Esophagus squamous epithelium (tissue), 5 donors: ENCODE measurements at places on chromosomes 3 and 15. TPM values are rescaled to one million over a fixed set of nuclear protein-coding genes. Genes with fewer than 3 reads are reported as not detected.

Gene FBXW12
- not detected for total RNA-seq

Gene TRIP4
- total RNA-seq, result 9.1 TPM

- H3K4me1 ChIP-seq, result no peaks in the 10 kb centered on the region
- DNase-seq, result no peak
- H3K27ac ChIP-seq, result no peak overlapping the region
Observed at GRCh38 chr3:174957551-174958001, 98.4 kb downstream of the NAALADL2 start.

Gene RASL12
- 14.5 TPM for total RNA-seq

Gene AHSG
- not detected for total RNA-seq

DNA sequence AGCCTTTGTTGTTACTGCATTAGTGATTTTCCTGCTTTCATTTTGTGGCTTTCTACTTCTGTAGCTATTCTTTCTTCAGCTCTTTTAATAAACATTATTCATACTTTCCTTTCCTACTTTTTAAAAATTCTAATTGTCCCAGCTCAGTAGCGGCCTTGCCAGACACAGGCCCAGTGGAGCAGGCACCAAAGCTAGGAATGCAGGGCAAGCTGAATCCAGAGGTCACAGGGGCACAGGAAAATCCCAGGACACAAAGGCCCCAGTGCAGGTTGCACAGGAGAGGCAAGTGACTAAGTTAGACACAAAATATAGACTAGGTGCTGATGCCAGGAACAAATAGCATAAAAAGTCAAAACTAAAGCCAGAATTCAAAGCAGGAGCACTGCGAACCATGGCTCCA lies 49.0 kb upstream of the CCDC80 start:
- H3K36me3 ChIP-seq, result no peaks in the 10 kb centered on the region
- peaks cover 45% of the 10 kb centered on the region for H3K4me1 ChIP-seq
- H3K27me3 ChIP-seq, result no peaks in the 10 kb centered on the region
- no peak overlapping the region for H3K4me3 ChIP-seq

DNA sequence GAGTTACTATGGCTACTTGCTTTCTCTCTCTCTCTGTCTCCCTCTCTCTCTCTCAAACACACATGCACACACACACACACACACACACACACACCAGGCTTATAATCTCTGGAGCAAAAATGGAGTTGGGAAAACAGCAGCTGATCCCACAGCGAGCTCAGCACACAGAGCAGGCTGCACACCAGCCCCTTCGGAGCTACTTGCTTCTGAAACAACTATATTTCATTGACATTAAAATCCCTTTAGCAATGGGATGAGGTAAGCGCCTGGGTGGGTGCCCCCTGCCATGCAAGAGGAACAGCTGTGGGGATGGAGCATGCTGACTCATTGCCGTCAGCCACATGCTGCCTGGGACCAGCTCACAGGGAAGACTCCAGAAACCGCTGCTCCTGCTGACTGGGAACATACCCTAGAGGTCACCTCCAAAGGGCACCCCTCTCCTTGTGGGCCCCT lies 45.7 kb downstream of the B3GNT5 start:
- no peak overlapping the region for H3K4me3 ChIP-seq
- H3K4me1 ChIP-seq, result peaks cover 28% of the 10 kb centered on the region
- H3K27ac ChIP-seq, result no peak overlapping the region
- no peaks in the 10 kb centered on the region for H3K36me3 ChIP-seq
- H3K27me3 ChIP-seq, result no peaks in the 10 kb centered on the region

Gene CLDN16
- 0.64 TPM for total RNA-seq

Gene TRIM42
- total RNA-seq, result not detected

DNA sequence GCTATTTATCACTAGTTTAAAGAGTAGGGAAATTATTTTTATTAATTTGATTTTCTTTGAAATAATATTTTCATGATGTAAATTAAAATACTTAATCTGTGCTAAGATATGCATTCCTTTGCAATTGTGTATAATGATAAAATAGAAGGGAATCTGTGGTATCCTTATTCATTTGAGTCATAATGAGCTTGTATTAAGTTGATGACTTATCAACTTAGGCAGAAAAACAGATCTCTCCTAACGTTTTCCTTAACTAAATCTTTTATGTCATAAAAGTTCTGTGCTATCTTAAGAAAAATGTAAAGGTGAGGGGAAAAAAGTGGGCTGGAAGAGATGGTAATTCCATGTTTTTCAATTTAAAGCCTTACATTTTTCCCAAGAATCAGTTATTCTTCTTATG lies 1.9 kb downstream of the FGF7 start:
- no peaks in the 10 kb centered on the region for H3K4me1 ChIP-seq
- H3K27ac ChIP-seq, result peak overlapping the region; percentile 19
- no peaks in the 10 kb centered on the region for H3K27me3 ChIP-seq
- no peak for DNase-seq
- H3K36me3 ChIP-seq, result no peaks in the 10 kb centered on the region
- peak overlapping the region; percentile 36 for H3K4me3 ChIP-seq

- H3K27ac ChIP-seq, result no peak overlapping the region
- H3K4me1 ChIP-seq, result no peaks in the 10 kb centered on the region
- DNase-seq, result no peak
- H3K4me3 ChIP-seq, result no peak overlapping the region
- H3K36me3 ChIP-seq, result no peaks in the 10 kb centered on the region
Observed at GRCh38 chr3:14494973-14495300, 45.2 kb downstream of the GRIP2 start.

Gene LIPC
- 0.38 TPM for total RNA-seq

DNA sequence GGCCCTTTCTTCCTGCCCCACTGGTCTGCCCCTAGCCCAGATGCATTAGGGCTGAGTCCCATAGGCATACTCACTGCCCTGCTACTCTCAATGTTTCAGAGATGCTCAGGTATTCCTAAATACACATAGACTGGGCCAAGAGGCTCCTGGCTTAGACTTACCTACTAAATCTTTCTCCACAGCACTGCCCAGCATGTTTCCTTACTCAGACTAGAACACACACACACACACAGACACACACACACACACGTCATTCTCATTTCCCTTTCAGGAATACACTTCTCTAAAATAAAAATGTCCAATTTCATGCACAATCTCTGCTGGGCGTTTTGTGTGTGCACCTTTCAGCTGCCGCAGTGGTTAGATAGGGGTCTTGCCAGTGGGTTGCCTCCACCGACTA lies 175.7 kb downstream of the FAM43A start:
- no peaks in the 10 kb centered on the region for H3K36me3 ChIP-seq
- H3K27ac ChIP-seq, result no peak overlapping the region
- H3K4me1 ChIP-seq, result no peaks in the 10 kb centered on the region
- H3K4me3 ChIP-seq, result no peak overlapping the region

Gene DPPA2
- total RNA-seq, result not detected

DNA sequence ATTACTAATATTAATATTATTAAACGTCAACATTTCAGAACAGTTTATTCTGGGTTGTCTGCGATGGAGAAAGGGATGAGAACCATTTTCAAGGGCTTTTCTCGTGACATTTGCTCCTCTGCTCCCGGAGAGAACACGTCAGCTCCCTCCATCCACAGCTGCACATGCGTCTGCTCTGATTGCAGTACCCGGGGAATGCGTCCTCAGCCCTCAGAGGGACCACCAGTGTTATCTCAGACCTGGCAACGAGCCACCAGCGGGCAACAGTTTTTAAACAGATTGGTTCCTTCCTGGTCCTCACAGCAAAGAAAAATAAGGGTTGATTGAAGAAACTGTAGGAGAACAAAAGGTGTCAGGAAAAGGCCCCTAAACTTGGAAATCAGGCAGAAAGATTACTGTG lies 202.2 kb upstream of the ADAMTS9 start:
- no peak for DNase-seq
- H3K27me3 ChIP-seq, result no peaks in the 10 kb centered on the region

- no peaks in the 10 kb centered on the region for H3K36me3 ChIP-seq
- no peak overlapping the region for H3K4me3 ChIP-seq
- no peaks in the 10 kb centered on the region for H3K4me1 ChIP-seq
Observed at GRCh38 chr15:35876762-35877161, 330.8 kb upstream of the DPH6 start.

DNA sequence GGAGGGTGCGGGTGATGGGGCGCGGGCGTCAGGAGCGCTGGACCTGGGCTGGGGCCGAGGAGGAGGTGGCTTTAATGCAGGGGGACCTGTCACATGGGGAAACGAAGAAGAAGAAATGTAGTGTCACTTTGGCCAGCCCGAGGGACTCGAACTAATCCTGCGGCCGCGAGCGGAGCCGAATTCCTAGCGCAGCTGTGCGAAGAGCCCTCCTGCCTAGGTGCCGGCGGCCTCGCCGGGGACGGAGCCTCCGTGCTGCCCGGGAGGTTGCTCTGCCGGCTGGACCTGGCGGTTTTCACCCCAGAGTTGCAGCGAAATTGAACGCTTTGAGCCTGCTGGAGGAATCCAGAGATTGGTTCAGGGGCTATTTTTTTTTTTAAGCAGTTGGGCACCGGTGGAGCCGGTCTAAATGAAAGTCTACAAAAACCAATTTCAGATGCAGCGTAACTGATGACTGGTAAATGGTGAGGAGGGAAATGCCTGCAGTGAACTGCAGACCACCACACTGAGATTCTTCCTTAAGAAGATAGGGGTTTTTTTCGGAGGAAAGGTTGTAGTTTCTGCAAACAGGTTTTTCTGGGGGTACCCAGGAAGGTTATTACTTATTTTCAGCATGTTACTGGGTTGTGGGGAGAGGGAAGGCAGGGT lies 662 bp downstream of the TMEM108 start:
- H3K36me3 ChIP-seq, result no peaks in the 10 kb centered on the region
- peaks cover 47% of the 10 kb centered on the region for H3K27me3 ChIP-seq
- H3K27ac ChIP-seq, result no peak overlapping the region
- DNase-seq, result no peak
- H3K4me1 ChIP-seq, result peaks cover 29% of the 10 kb centered on the region
- peak overlapping the region; percentile 57 for H3K4me3 ChIP-seq

GRCh38 chr15:61871926-61872522 lies 188.2 kb downstream of the VPS13C start:
- H3K27ac ChIP-seq, result no peak overlapping the region
- DNase-seq, result no peak
- H3K27me3 ChIP-seq, result no peaks in the 10 kb centered on the region
- peaks cover 54% of the 10 kb centered on the region for H3K36me3 ChIP-seq
- H3K4me1 ChIP-seq, result no peaks in the 10 kb centered on the region
- no peak overlapping the region for H3K4me3 ChIP-seq

- H3K4me1 ChIP-seq, result peaks cover 36% of the 10 kb centered on the region
- H3K27ac ChIP-seq, result no peak overlapping the region
- no peak for DNase-seq
- H3K4me3 ChIP-seq, result no peak overlapping the region
- no peaks in the 10 kb centered on the region for H3K27me3 ChIP-seq
Observed at GRCh38 chr3:38133557-38134405, 3.1 kb downstream of the ACAA1 start.

GRCh38 chr3:167084545-167084944 lies 295.6 kb downstream of the ZBBX start:
- H3K27me3 ChIP-seq, result no peaks in the 10 kb centered on the region
- no peaks in the 10 kb centered on the region for H3K36me3 ChIP-seq
- no peaks in the 10 kb centered on the region for H3K4me1 ChIP-seq

GRCh38 chr15:29105151-29105854 lies 164.3 kb downstream of the NSMCE3 start:
- no peak overlapping the region for H3K27ac ChIP-seq
- no peaks in the 10 kb centered on the region for H3K27me3 ChIP-seq

Gene DNAH12
- total RNA-seq, result 0.03 TPM

GRCh38 chr15:48803877-48804276 lies 7.0 kb downstream of the CEP152 start:
- H3K36me3 ChIP-seq, result no peaks in the 10 kb centered on the region
- no peaks in the 10 kb centered on the region for H3K27me3 ChIP-seq
- H3K27ac ChIP-seq, result no peak overlapping the region
- H3K4me3 ChIP-seq, result no peak overlapping the region
- no peaks in the 10 kb centered on the region for H3K4me1 ChIP-seq
- DNase-seq, result no peak

GRCh38 chr3:139307601-139308555 lies 35.9 kb upstream of the MRPS22 start:
- no peaks in the 10 kb centered on the region for H3K36me3 ChIP-seq
- no peaks in the 10 kb centered on the region for H3K27me3 ChIP-seq
- no peak for DNase-seq

- H3K4me1 ChIP-seq, result no peaks in the 10 kb centered on the region
- no peaks in the 10 kb centered on the region for H3K36me3 ChIP-seq
- H3K27me3 ChIP-seq, result no peaks in the 10 kb centered on the region
Observed at GRCh38 chr3:179882292-179882691, 154.4 kb downstream of the PEX5L start.

- no peak overlapping the region for H3K27ac ChIP-seq
- H3K4me3 ChIP-seq, result no peak overlapping the region
- no peaks in the 10 kb centered on the region for H3K36me3 ChIP-seq
Observed at GRCh38 chr3:140051019-140051957, 116.3 kb downstream of the CLSTN2 start.

DNA sequence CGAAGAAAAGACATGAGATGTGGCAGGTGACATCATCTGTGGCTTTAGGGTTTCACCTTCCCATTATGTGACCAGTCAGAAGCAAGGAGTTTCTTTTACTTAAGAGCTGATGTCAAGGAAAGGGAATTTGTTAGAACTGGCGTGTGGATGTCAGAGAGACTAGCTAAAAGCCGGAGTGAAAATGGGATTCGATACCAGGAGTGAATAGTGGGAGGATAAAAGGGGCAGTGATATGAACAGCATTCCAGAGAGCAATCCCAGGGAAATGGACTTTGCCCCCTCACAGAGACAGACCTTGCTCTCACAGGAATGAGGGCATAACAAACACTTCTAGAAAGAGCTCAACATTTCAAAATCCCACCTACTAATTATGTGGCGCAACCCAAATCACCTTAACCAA lies 5.9 kb upstream of the FMN1 start:
- no peak overlapping the region for H3K27ac ChIP-seq
- DNase-seq, result no peak
- H3K36me3 ChIP-seq, result no peaks in the 10 kb centered on the region
- H3K27me3 ChIP-seq, result peaks cover 4% of the 10 kb centered on the region
- peaks cover 17% of the 10 kb centered on the region for H3K4me1 ChIP-seq

DNA sequence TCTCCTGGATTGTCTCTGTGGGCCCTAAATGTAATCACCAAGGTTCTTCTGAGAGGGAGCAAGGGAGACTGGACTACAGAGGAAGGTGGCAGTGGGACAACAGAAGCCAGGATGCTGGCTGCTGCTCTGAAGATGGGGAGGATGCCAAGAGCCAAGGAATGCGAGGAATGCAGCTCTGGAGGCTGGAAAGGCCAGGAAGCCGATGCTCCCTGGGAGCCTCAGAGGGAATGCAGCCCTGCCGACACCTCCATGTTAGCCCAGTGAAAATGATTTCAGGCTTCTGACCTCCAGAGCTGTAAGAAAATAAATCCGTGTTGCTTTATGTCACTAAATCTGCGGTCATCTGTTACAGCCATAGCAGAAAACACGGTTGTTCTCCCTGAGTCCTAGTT lies 44.1 kb downstream of the UMPS start:
- H3K27me3 ChIP-seq, result no peaks in the 10 kb centered on the region
- H3K4me3 ChIP-seq, result no peak overlapping the region
- H3K27ac ChIP-seq, result no peak overlapping the region

GRCh38 chr15:88986949-88987590 lies 73.9 kb upstream of the MFGE8 start:
- DNase-seq, result no peak
- H3K4me1 ChIP-seq, result peaks cover 2% of the 10 kb centered on the region
- H3K27me3 ChIP-seq, result no peaks in the 10 kb centered on the region

Gene STXBP5L
- total RNA-seq, result not detected

- peaks cover 73% of the 10 kb centered on the region for H3K4me1 ChIP-seq
- peak overlapping the region; percentile 39 for H3K27ac ChIP-seq
- H3K27me3 ChIP-seq, result no peaks in the 10 kb centered on the region
- no peaks in the 10 kb centered on the region for H3K36me3 ChIP-seq
Observed at GRCh38 chr3:53155760-53156159, 5.2 kb upstream of the PRKCD start.
